ENCODE measurements at places on chromosomes 5 and 9.

- DNase-seq = no peak
These were observed 62.4 kb downstream of the SHC3 start for GRCh38 chr9:89116064-89116804.

DNA sequence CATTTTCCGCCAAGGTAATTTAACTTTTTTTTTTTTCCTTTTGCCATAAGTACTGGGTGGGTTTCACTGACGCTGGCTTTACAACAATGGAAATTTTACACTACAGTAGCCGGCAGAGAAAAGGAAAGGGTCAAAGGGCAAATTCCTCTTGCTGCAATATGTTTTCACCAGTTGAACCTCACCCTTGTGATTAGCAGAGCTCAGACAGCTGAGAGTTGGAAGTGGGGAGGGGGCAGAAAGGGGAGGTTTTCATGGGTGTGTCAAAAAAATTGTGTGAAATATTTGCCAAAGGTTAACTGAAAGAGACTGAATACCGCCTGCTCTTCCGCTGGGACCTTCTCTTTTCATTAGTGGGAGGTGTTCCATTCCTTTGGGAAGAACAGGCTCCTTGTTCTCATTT, 296.9 kb downstream of the ADAMTS6 start:
- no peak for DNase-seq

DNA sequence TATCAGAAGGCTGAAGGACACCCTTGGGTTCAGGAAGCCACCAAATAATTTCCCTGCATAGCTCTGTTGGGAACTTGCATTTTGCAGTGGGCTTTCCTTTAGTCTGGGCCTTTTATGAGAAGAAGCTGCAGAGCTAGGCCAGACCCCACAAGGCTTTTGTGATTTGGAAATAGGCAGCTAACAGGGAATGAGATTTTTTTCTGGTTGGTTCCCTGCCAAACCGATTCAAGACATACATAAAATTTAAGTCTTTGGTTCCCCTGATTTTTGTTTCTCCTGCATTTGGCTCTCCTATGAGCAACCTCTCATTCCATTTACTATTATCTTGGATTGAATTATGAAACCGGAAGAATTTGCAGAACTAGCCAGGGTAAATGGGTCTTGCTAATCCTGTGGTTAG, 81.5 kb upstream of the PTCH1 start:
- no peak for DNase-seq

DNA sequence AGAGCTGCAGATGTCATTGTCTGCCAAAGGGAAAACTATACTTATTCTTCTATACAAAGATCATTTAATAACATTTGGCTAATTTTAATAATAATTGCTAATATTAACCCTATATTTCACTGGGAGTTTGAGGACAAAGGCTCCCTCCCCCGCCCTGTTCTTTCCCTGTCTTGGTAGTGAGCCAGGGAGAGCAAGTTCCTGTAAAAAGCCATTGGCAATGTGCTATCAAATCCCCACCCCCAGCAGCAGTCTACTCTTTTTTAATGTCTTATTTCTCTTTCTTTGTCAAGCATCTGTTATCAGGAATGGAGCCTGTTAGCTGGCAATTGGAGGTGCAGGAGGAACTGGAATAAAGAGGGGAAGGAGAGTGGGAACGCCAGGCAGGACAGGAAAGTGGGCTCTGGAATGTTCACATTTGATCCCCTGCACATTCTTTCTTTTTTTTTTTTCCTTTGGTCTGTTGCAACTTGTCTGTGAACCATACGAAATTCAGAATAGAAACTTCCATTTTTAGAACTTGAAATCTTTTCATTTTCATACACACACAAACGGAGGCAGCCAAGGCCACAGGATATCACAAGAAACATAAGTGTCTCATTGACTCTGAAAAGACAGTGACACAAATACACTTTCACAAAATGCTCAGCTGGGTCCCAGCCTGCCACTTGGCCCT, 664.8 kb upstream of the ZNF608 start:
- no peak for DNase-seq

- no peak for DNase-seq
These were observed 3.3 kb downstream of the SHISAL2B start for GRCh38 chr5:64693636-64694035.

DNA sequence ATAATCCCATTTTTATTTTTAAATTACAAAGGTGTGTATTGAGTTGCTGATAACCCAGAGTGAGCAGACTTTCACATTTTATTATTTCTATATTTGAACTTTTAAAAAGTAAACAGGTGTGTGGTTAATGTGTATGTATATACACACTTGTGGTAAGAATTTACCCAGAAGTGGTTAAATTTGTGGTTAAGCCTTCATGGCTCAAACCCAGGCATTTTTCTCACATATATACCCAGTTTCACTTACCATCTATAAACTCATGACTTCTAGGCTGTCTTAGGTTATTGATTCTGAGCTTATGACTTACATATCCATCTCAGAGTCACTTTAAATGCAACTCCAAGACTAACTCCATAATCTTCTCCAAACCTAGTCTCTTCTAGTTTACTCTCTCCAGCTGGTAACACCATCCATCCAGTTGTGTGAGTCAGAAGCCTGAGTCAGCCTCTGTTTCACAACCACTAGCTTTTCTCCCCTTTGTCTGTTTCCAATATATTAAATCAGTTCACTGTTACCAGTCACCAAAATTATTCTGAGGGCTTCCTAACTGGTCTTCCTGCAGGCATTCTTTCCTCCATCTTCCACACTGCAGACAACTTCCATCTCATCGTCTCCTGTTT, 20.2 kb downstream of the ZBED3 start:
- DNase-seq = no peak

DNA sequence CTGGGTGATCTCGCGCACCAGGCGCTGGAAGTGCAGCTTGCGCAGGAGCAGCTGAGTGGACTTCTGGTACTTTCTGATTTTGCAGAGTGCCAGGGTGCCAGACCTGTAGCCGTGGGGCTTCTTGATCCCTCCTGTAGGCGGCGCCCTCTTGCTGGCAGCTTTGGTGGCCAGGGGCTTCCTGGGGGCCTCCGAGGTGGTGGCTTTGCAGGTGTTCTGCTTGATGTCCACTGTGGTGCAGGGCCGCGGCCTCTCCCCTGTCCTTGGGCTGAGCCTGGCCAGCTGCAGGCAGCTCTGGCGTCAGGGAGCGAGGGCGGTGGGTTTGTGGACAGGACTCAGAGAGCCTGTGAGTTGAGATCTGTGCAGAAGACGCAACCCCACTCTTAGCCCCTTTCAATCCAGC, 36.1 kb downstream of the TAF11L14 start:
- DNase-seq = no peak

DNA sequence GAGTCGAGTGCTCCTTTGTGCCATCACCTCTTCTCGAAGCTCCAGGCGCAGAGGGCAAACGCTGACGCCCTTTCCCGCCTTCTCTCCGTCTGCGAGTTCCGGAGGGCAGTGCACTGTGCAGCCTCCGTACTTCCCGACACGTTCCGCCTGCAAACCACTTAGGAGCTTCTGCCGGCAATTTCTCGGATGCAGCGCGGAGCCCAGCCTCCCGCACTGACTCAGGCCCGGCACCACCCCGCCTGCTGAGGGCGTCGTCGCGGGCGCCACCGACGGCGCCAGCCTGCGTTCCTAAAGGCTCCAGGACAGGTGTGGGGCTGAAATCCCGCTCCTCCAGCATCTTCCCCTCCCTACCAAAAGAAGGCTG, 9.3 kb upstream of the TRIM36 start:
- DNase-seq = no peak

- DNase-seq = no peak
These were observed 108.5 kb downstream of the C9orf152 start for GRCh38 chr9:110099236-110100095.

DNA sequence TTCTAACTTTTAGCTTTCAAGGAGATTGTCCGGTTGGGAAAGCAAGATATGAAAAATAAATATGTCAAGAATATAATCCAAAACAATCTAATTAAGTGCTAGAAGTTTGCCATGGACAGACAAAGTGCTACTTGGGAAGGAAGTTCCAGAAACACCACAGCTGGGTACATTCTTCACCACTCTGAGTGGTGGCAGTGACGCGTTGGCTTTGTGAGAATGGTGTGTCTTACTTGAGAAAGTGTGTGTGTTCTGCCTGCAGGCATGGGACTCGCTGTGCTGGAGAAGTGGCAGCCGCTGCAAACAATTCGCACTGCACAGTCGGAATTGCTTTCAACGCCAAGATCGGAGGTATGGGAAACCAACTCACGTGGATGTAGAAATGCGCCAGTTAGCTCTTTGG, 177.2 kb downstream of the PCSK5 start:
- no peak for DNase-seq

DNA sequence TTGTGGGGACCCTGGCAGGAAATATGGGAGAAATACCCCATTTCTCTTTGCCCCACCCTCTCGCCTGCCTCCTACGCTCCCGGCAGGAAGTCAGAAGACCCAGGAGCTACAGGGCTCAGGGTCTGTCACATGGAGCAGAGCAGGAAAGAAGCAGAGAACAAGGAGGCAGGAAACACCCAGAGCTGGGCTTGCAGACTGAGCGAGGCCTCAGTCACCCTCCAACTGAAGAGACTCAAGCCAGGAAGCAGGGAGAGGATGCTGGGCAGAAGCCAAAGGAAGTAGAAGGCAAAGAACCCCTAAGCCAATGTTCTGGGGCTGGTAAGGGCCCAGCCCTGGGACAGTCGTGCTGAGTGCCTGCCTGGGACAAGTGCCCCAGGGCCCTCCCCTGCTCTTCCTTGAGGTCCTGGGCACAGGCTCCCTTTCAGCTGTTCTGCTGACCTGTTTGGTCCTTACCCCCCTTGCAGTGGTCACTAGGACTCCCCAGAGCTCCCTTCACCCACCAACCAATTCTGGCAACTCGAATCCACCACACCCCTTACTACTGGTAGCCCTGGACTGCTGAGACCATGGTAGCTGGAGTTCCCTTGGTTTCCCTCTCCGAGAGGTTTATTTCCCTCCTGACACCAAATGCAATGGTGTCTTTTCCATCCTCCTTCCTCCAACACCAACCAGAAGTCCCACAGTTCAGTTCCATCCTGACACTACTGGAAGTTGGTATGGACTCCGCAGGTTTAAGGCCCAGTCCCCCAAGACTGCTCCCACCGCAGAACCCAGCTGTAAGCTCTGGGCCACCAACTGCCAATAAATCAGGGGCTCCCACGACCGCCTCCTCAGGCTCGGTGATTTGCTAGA, 157.5 kb downstream of the COL23A1 start:
- DNase-seq = no peak

DNA sequence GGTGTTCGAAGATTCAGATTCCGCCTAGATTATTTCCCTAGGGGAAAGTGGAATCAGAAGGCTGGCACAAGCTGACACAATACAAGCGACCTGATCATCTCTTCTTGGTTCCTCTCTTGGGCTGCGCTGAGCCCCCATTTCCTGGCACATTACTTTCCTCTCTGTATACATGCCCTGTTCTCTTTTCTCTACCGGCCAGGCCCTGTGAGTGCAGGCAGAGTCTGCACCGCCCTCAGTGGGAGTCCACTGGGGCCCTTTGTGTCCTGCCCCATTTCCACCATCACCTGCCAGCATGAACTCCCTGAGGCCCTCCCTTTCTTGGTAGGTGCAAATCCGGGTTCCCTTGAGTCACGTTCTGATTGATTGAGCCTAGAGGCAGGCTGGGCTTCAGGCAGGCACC, 287.9 kb downstream of the MSX2 start:
- DNase-seq = no peak

- DNase-seq = no peak
These were observed 7.5 kb upstream of the ERAP2 start for GRCh38 chr5:96868603-96869371.

GRCh38 chr5:91534332-91534731, 151.2 kb upstream of the ARRDC3 start:
- DNase-seq = no peak

DNA sequence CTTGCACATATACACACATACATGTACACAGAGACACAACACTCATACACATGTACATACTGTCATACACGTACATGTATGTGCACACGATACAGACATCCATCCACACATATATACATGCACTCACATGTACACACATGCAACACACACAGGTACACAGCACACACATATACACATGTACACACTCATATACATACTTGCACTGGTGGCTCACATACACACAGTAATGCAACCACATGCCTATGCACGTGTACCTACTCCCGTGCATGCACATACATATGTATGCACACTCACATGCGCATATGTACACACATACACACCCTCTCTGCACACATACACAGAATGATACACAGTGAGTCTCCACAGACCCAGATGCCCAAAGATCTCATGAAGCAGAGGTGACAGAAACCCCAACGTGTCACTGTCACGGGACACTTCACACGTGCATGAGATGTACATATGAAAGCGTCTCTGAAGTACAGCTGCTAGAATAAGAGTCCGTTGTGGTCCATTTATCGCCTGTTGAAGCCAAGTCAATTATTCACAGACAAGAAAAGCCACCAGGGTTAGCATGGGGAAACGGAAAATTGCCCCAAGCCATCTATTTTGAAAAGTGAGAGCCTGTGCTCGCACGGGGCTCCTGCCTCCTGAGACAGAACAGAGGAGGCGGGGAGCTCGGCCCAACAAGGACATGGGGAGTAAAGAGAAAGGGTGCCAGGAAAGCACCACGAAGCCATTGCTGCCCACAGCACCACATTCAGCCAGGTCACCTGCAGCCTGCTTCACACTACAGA, 24.9 kb downstream of the LPCAT1 start:
- DNase-seq = no peak

- no peak for DNase-seq
These were observed 214.2 kb upstream of the ZNF462 start for GRCh38 chr9:106648799-106649198.

DNA sequence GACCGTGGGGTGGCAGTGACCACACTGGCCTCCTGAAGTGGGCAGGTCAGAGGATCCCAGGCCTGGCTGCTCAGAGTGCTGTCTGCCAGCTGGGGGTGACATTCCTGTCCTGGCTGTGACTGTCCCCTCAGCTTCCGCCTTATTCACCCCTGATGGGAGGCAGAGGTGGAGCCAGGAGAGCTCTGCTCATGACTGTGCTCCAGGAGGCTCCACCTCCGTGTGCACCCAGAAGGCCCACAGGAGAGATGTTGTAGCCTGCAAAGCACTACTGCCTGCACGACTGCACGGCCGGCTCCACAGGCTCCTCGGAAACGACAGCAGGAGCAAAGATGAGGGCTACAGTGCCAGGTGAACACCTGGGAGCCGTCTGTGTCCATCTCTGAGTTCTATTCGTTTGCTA, 60.9 kb downstream of the ROPN1L start:
- no peak for DNase-seq

DNA sequence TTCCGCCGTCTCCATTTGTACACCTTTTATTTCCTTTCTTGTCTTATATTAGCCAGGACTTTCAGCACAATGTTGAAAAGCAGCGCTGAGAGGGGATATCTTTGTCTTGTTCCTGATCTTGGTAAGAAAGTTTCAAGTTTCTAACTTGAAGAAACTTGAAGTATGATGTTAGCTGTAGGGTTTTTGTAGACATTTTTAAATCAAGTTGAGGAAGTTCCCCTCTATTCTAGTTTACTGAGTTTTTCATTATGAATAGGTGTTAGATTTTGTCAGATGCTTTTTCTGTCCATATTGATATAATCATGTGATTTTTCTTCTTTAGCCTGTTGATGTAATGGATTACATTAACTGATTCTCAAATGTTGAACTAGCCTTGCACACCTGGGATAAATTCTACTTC, 425.7 kb downstream of the PIK3R1 start:
- DNase-seq = no peak

- no peak for DNase-seq
These were observed 790 bp downstream of the PTAR1 start for GRCh38 chr9:69759021-69759420.
